Neural crest cell (in vitro differentiated cells): ENCODE measurements at places on chromosomes 4 and X.

DNA sequence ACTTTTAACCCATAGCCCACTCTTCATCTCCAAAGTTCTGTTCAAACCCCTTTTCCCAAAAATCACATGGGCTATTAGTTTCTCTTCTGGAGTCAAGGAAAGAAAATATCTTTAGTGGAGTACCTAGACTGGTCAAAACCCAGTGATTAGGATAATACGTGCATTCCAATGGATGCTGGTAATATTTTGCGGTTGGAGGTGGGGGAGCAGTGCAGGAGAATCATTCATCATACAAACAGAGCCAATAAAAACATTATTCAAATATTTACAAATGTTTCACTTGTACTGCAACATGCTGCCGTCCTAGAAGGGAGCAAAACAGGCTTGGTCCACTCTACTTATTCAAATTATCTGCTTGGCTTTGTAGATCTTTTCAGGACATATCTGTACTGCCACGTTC is 57.2 kb upstream of the RAB9B start:
- DNase-seq: no peak

- DNase-seq: no peak
Measured at GRCh38 chr4:121675715-121676114, 21.1 kb downstream of the ANXA5 start.

DNA sequence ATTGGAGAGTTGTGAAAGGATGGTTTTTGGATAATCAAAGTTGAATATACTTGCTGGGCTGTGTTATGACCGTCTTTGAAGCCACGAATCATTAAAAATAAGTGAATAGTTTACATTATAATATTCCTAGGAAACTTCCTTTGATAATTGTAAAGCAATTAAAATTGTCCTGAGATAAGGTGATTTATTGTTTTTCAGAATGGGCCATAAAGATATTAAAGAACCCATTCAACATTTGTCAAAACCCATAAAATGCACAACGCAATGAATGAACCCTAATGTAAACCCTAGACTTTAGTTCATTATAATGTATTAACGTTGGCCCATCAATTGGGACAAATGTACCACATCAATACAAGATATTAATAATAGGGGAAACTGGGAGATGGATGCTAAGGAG is 11.4 kb downstream of the FHL1 start:
- DNase-seq: no peak

GRCh38 chrX:65488495-65488894 is 46.1 kb downstream of the LAS1L start:
- no peak for DNase-seq

- no peak for DNase-seq
Measured at GRCh38 chr4:8738471-8738931, 133.1 kb downstream of the HMX1 start.

DNA sequence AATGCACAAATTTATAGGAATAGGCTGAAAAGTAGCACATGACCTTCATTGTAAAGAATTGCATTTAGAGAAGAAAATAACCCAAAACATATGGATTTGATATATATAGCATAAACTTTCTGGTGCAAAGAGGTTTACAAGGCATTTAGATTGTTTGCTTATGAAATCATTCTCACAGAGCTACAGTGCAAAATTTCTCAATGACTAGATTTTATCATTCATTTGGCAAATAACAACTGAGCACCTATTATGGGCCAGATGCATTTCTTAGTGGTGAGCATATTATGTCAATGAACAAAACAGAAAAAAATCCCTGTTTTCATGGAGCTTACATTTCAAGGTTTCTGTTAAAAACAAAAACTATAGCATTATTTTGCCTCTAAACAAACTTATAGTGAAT is 34.1 kb upstream of the TNIP3 start:
- DNase-seq: no peak
